ENCODE measurements at places on chromosomes 6 and 20. TPM values are rescaled to one million over a fixed set of nuclear protein-coding genes. Genes with fewer than 3 reads are reported as not detected.

DNA sequence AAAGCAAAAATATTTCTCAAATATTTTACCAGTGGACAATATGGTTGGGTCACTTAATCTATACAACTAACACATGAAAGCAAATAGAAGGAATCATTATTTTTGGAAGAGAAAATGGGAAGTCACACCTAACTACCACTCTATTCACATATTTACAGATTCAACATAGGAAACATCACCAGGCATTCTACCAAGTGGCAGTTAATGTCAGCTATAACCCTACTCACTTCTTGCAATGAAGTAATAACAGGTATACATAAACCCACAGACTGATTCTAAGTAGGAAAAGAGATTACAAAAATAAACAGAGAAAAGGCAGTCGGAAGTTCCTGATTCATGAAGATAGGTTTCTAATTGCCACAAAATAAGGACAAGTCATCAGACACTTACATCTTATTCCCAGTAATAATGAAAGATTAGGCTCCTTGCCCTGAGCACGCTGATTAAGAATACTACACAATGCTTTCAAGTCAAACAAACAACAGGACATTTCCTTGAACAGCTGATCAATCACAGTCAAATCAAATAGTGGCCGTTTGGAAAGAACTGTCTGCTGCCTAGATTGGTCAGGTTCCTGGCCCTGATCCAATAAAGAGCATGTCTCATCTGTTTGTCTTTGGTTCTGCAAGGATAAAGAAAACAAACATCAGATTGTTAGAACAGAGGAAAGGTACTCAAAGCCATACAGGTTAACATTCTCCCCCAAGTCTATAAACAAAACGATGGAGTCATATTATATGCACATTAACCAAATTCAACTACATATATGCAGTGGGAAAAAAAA, 79.2 kb upstream of the PLN start:
- no peak for DNase-seq

- DNase-seq = no peak
These were observed 10.9 kb downstream of the FOXQ1 start for GRCh38 chr6:1322696-1323219.

DNA sequence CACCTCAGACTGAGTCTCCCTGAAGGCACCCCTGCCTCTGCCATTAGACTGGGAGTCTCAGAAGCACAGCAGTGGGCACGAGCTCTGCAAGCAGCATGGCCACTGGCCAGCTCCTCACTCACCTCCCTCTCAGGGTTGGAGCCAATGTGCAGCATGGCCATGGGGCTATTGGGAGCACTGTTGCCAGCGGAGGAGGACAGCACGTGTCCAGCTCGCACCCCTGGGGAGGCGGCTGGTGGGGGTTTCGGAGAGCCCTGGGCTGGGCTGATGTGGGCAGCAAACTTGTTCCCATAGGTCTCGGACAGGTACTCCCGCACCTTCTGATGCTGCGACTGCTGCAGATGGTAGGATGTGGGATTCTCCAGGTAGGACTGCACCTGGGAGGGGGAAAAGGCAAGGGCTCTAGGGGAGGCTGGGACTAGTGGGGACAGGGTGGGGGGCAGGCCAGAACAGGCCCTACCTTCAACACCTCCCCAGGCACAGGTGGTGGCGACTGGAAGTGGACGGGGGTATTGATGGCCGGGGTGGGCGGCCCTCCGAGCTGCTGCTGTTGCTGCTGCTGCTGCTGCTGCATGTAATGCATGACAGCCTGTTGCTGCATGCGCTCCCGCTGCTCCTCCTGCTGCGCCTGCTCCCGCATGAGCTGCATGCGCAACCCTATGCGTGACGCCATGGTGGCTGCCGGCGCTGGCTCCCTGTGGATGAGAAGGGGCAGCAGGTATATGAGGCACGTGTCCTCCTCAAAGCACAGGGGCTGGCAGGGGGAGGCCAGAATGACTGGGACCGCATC, 44.7 kb downstream of the TFEB start:
- no peak for DNase-seq

DNA sequence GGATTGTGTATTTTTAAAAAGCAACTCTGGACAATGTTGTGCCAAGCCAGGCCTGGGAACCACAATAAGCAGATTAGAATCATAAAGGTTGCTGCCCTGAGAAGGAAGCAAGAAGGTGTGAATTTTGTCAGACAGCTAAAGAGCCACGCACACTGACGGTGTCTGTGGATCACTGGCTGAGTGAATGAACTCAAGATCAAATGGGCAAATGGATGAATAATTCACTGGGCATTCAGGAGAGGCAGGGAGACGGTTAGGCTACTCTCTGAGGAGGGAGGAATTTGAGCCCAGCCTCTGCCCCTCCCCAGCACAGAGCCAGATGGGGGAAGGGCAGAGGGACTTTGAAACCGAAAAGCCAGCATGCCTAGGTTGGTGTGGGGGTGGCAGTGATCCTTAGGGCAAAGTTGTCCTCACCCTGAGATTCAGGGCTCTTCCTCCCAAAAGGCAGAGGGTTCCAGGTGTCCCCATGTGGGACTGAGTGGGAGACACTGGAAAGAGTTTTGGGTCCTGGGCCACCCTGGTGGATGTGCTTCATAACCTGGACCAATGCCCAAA, 19.5 kb upstream of the SLC22A7 start:
- DNase-seq = no peak

DNA sequence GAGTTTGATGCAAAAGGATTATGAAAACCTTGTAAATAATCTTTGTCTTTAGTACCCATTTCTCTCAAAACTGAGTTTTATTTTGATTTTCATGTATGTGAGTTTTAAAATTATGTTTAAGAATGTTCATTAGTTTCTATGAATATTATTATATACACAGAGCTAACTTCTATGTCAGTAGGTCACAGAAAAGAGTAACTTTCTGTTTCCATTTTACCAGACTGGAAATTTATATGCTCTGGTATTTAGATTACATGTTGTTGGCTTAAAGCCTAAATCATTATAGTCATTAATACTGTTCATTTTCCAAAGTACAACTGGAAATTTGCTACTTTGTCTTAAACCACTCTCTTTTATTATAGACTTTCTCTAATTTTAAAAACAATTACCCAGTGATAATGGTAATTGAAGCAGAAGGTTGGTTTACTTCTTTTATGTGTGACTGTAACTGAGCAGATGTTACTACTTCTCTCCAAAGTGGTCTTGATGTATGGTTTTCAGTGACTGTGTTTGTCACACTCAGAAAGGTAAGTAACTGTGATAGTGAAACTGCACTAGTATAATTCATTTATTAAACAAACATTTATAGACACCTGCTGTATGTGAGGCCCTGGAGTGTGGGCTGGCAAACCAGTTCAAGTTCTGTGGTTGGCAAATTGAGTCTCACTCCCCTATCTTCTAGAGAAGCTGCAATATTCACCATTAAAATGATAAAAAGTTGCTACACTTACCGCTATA, 13.2 kb downstream of the CRYBG1 start:
- DNase-seq = no peak

DNA sequence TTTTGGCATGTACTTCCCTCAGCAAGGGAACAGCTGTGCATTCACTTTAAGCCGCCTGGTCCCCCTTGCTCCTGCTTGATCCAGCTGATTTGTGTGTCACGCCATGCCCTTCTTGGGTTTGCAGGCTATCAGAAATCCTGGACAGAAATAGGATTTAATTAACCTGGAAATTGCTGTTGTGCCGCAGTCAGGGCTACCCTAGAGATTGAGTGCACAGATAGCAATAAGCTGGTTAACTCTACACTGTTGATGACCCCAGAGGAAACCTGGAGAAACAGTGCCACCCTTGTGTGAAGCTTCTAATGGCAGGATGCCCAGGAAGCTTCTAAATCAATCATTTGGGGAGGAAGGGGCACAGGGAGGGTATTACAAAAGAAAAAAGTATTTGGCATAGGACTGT, 199.0 kb downstream of the JARID2 start:
- no peak for DNase-seq

- no peak for DNase-seq
These were observed 170.0 kb downstream of the GPX5 start for GRCh38 chr6:28695715-28696114.

GRCh38 chr6:167142433-167142761, 15.4 kb downstream of the GPR31 start:
- no peak for DNase-seq

DNA sequence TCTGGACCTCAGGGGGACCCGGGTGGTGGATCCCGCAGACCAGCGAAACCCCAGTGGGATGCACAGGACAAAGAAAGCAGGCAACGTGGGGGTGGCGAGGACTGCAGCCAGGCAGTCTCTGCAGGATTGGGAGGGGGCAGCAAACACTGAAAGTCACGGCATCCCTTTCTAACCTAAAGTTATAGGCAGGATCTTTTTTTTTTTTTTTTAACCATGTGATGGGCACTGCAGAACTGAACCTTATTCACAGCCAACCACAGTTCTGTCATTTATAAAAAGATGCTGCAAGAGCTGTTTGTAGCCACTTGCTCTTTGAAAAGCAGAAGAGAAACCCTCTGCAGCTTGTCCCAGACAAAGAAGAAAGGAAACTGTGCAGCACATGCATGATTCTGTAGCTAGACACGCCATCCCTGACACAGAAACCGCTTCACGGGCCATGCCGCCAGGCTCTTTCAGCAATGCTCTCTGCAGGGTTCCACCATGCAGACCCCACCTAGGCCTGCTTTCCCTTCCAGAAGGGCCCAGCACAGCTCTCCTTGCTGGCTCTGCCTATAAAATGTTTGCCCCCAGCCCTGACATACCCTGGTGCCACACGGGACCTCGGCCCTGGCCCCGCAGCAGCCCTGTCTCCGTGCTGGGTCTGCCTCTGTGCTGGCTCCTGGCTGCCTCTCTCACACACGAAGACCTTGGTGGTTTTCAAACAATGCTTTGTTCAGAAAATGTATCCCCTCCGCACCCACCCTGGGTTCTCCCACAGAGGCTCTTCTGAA, 70.8 kb downstream of the PYGB start:
- no peak for DNase-seq

The FAM162B gene
- 11.8 TPM for total RNA-seq
